ENCODE measurements at places on chromosomes 16 and 17. TPM values are rescaled to one million over a fixed set of nuclear protein-coding genes. Genes with fewer than 3 reads are reported as not detected.

- no peak for DNase-seq
These were observed 20.6 kb downstream of the TTYH2 start for GRCh38 chr17:74233937-74234336.

GRCh38 chr16:21584817-21585216, 14.6 kb upstream of the METTL9 start:
- no peak for DNase-seq

- DNase-seq, result no peak
These were observed 946 bp downstream of the STUB1 start for GRCh38 chr16:680967-681745.

GRCh38 chr17:28576758-28577465, at the start of gene ALDOC:
Gene ALDOC (minus strand): TSS chr17:28576895. CDS start chr17:28575532, 1,363 bp downstream.
- peak; percentile 97 for DNase-seq

DNA sequence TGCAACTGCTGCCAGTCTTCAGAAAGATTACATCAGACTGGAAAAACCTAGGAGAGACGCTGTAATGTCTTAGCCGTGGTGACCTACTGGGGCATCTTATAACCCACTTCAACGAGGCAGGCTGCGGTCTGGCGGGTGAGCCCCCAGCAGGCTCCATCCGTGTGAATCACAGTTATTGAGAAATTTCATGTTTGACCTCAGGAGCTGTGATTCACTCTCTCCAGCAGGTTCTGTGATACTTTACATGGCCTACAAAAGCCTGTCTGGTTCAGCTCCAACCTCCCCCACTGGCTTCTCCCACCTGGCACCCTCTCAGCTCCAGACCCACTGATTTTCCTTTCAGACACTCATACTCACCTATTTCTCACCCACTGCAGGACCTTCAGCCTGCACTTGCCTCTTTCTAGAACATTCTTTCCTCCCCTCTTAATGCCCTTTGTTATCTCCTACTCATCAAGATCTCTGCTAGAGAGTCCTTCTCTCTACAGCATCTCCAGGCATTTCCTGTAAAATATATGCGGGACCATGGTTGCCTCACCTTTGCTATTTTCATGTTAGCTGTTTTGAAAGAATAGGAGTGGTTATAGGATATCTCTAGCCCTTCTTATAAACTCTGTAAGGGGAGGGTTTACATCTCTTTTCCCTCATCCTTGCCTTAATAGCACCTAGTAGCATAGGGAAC, 227.9 kb downstream of the MAF start:
- DNase-seq, result no peak

GRCh38 chr17:19303367-19303776, 59.2 kb downstream of the B9D1 start:
- DNase-seq, result no peak

- no peak for DNase-seq
These were observed 25.5 kb downstream of the ASPA start for GRCh38 chr17:3501344-3501743.

DNA sequence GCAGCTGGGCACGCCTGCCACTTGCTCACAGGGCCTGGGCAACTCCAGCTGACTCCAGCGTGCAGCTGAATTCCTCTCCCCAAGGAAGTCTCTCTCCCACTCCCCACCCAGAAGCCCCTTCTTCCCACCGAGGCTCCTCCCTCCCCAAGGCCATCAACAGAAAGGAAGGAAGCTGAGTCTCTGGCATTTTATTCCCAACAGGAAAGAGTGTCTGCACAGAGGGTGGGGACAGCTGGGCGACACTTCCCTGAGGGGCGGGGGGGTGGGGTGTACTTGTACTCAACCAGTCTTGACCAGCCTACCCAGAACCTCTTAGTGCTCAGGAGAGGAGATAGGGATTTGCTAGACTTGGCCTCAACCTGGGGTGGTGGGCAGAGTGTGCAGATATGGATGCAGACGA, at the start of gene EXOC3L1:
EXOC3L1 (minus strand) TSS at position 96 of the 400 bp plus-strand sequence. CDS start 460 bp downstream, outside the sequence.
- no peak for DNase-seq

DNA sequence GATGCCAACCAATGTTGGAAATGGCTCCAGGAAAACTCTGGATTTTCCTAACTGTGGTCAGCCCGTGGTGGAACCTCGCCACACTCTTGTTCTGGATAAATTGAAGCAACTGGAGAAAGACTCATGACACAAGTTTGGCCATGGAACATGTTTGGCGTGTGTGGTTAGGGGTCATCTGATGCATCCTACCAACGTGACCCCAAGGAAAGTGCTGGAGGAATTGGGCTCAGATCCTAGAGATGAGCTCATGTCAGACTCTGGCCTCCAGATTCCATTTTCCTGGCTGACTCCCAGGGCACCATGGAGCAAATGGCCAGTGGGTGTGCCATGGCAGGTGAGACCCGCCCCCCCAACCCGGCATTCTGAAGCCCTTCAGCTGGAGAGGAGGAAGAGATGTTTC, 58.5 kb downstream of the CACNG5 start:
- DNase-seq, result no peak

GRCh38 chr16:3609895-3610697, 1.3 kb downstream of the SLX4 start:
- peak; percentile 45 for DNase-seq

Gene SGSH
- 64.8 TPM for total RNA-seq

Gene KRT222
- 12.7 TPM for total RNA-seq

Gene KREMEN2
- not detected for total RNA-seq

Gene SLFN12L
- total RNA-seq, result 3.3 TPM
